ENCODE measurements at places on chromosomes 6 and 20.

- no peak for DNase-seq
Measured at GRCh38 chr6:81086991-81087390, 665.5 kb downstream of the TENT5A start.

- DNase-seq: no peak
Measured at GRCh38 chr20:40744818-40745175, 55.8 kb upstream of the MAFB start.

- no peak for DNase-seq
Measured at GRCh38 chr6:31122791-31123706, 2.8 kb upstream of the CDSN start.

- DNase-seq: no peak
Measured at GRCh38 chr6:165034271-165034741, 275.1 kb downstream of the C6orf118 start.

DNA sequence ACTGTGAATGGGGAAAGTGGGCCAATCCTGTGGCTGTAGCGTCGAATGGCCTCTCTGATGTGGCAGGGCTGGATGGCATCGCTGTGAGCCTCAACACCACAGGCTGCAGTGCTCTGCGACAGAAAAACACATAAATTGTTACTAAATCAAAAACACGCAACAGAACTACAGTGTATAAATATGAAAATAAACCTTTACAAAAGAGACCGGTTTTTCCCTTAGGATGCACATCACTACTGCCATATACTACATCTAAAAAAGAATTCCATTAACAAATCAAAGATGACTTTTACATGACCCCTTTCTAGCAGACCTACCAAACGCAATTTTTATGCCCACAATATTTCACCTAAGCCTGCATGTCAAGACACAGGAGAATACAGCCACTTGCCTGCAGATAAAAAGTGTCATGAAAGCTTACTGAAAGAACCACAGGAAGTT, 395.5 kb upstream of the RUNX2 start:
- DNase-seq: no peak

- no peak for DNase-seq
Measured at GRCh38 chr6:5541751-5542432, 280.6 kb downstream of the FARS2 start.

GRCh38 chr6:111658462-111659154, 52.9 kb upstream of the TRAF3IP2 start:
- DNase-seq: no peak

Data from stimulated activated CD4-positive, alpha-beta T cell treated with anti-CD3 and anti-CD28 coated beads, Interleukin-1b, Interleukin-23, amount 100 ng/mL, for 1 hour (primary cell).